Fibroblast of skin of left quadriceps (primary cell): ENCODE measurements at places on chromosomes 6 and 20.

GRCh38 chr6:1070085-1070521 is 241.8 kb upstream of the FOXQ1 start:
- no peak for DNase-seq

DNA sequence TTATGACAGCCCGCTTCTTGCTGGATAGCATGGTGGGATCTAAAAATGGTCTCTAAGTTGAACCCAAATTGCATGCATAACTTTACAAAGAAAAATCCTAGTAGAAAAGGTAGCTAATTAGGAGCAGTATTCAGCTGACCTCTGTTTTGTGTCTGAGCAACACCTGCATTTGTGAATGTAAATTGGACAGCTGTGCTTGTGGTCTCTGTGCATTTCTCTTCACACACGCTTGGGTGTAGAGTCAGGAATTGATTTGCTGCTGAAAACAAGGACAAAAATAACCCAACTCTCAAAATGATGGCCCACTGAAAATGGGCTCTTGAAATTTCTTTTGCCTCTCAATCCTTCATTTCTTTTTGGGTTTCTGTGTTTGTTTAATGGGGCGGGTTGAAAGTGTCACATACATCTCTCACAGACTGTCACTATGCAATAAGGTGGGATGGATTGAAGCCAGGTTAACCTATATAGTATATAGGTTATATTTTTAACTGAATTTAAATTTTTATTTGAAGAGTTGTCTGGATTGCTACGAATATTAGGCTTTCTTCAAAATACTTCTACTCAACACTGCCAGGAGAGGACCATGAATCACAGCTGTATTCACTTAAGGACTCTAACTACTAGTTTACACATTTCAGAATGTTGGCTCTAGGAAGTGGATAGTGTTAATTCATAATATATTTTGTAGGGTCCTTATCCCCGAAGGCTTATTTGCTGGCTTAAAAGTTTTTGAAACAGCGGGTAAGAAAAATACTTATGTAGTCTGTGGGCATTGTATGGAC is 46.5 kb downstream of the SOBP start:
- no peak for DNase-seq

DNA sequence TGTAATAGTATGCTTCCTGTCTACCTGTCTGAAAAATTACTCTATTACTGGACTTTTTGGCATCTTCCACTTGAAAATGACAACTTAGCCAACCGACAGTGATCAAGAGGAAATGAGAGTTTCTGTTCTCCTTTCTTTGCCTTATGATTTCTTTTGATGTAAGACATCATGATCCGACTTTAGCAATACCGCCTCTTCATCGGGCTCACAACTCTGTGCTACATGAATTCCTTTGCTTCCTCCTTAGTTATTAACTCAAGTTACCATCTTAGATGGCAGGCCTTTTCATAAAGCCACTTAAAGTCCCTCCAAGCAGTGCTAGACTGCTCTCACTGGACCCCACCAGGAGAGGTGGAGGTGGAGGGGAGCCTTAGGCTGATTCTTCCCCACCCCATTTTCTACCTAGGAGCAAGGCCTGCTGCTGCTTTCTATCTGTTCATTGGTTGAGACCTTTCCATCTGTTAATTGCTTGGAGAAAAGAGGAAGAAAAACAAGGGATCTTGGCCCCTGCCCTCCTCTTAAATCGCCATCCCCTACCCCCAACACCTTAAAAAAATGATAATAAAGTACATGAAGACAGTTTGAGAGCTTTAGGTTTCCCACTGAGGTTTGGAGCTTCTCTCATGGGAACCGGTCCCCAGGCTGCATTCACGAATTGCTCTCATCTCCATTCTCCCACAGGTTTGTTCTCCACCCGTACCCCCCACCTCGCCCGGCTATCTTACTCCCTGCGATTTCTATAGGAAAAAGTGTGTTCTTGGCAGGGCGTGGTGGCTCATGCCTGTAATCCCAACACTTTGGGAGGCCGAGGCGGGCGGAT is 21.6 kb upstream of the MCM3 start:
- DNase-seq, result no peak

GRCh38 chr6:138336221-138336620 is 41.5 kb upstream of the SMIM28 start:
- no peak for DNase-seq

DNA sequence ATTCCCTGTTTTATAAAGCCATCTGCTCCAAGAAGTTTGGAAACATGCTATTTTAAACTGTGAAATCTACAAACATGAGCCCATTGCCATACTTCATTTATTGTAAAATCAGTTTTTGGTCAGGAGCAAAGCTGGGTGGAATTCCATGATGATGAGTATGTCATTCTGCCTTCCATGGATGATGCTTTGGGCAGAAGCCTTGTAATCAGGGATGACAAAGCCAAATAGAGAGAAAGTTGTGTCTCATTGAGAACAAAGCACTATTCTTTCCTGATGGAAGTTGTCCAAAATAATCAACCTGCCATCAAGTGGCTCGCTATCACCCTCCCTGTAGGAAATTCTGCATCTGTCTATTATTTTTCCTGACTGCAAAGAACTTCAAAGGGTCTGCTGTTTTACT is 313.0 kb upstream of the DEFB112 start:
- DNase-seq, result no peak

DNA sequence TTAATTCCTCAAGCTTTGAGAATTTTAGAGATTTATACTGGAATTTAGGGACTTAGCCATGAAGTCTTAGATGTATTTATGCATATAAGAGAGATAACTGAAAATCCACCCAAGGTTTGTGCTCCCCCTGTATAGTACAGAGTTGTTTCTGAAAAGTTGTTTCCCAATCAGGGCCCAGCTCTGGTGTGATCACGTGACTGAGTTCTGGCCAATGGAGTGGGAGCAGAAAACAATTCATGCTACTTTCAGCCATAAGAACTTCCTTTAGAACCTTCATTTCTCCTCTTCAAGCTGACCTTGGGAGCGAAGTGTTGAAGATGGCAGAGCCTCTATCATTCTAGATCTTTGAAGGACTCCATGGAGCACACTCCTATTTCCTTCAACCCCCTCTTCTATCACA is 151.0 kb downstream of the RCAN2 start:
- DNase-seq, result no peak

- DNase-seq, result no peak
Observed at GRCh38 chr6:137218473-137218916, 690 bp downstream of the IFNGR1 start.

DNA sequence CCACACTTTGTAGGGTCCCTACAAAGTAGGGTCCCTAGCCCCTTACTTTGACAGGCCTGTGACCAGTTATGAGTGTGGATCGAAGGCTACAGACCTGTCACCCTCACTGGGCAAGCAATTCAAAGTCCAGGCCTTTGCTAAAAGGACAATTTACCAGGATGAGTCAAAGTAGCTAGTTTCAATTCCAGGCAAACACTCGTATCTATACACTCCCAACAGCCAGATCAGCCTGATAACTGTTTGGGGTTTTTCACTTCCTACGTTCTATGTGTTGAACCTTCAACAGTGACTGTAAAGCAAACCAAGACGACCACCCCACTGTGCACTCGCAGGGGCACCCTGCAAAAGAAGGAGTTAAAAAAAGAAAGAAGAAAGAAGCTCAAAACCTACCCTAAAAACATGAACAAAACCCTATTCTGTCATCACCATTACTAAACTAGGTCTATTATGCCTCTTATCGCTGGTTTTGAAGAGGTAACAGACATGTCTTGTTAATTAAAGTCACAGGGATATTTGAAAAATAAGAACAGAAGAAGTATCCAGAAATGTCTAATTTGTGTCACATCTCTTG is 3.2 kb downstream of the GFOD1 start:
- no peak for DNase-seq

DNA sequence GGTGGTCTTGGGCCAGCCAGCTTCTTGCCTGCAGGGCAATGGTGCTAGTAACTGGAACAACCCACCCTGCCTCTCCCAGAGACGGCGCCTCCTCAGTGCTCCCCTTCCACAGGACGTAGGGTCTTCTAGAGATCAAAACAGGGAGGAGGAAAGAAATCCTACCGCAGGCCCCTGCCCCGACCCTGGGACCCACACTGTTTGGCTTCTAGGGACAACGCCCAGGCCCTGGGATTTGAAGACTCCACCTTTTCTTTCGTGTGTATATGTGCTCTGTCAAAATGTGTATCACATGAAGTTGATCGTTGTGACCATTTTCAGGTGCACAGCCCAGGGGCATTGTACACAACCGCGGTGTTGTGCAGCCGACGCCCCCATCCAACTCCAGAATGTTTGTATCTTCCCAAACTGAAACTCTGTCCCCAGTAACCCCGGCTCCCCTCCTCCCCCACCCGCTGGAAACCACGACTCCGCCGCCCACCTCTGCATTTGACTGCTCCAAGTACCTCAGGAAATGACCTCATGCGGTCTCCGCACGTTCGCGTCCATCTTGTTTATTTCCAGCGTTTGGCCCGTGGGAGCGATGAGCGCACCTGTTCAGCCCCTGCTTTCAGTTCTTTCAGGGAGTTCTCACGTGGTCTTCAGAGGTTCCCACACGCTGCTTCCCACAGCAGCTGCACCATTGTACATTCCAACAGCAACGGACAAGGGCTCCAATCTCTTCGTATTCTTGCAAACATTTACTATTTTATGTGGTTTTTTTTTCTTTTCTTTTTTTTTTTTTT is 3.4 kb upstream of the BHLHE23 start:
- DNase-seq, result no peak

GRCh38 chr6:27838945-27839625 is 73.1 kb downstream of the OR2B2 start:
- no peak for DNase-seq

DNA sequence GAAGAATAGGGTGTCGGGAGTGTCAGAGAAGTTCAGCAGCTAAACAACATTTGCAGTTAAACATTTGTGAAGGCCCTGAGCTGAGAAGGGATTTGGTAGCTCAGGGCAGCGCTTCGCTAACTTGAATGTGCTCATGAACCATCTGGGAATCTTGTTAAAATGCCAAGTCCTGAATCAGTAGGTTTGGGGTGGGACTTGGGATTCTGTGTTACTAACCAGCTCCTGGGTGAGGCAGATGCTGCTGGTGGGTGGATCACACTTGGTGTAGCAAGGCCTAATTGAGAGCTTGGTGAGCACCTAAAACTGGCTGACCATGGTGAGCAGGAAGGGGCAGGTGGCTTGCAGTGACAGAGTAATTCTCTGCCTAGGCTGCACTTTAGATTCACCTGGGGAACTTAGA is 5.9 kb downstream of the PTPRA start:
- peak; percentile 69 for DNase-seq

DNA sequence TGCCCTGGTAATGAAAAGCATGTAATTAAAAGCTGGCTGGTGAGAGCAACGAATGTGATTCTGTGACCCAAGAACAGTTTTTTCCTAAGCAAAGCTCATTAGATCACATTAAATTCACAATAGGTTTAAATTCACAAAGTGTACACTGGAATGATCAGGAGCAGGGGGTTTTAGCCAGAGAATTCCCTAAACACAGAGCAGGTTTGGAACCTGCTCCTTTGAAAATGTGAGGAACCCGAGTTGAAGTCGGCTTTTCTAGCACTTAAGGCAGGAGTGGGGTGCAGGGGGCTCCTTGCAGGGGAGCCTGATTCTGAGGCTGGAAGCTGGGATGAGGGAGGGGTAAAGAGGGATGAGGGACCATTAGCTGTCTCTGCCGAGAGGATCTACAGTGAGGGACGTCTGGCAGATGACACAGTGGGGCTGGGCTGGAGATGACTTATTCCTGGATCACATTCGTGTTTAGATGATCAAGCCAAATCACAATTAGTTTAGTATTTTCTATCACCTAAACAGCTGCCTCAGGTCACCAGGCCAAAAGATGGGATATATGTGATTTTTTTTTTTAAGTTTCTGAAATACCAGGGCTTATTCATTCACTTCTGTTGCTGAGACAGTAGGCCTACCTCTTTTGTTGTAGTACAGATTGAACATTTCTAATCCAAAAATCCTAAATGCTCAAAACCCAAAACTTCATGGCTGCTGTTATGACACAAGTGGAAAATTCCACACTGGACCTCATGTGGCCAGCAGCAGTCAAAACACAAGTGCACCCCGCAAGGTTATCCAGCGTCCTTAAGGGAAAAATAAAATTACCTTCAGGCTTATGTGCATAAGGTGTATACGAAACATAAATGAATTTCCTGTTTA is 93.1 kb upstream of the HIVEP1 start:
- DNase-seq, result no peak

DNA sequence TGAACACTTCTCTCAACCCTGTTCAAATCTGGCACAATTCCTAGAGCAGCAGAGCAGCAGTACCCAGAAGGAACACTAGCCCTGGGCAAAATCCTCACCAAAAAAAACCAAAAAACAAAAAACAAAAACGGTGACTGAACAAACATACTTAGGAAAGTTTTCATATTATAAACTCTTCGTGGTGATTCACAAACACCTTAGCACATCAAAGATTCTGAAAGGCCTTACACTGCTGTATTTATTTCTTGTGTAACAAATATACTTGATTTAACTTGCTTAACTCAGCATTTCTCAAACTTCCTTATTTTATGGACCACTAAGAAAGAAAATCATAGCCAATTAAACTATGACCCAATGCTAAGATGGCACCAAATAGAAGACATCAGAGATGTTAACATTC is 57.8 kb upstream of the RREB1 start:
- no peak for DNase-seq

- DNase-seq, result peak; percentile 92
Observed at GRCh38 chr6:23414051-23414445, 712.0 kb upstream of the NRSN1 start.

GRCh38 chr6:16301511-16301910 is 63.1 kb downstream of the GMPR start:
- DNase-seq, result no peak

- DNase-seq, result no peak
Observed at GRCh38 chr6:16925461-16925860, 164.2 kb upstream of the ATXN1 start.

DNA sequence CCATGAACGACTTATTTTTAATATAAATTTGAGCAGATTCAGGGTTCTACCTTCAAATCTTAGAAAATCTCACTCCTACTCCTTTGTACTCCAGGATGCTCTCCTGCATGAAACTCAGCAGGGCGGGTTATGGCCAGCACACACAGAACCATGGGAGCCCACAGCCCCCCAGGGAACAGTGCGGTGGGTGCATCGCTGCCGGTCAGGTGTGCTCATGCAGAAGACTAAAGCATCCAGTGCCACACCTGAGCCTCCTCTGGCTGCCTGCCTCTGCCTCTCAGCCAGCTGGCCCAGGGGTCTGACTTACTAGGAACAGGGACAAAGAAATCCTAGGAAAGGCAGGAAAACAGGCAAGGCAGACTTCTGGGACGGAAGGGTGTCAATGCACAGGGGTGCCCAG is 31.8 kb downstream of the EZR start:
- no peak for DNase-seq

- peak; percentile 100 for DNase-seq
Observed at GRCh38 chr6:119541132-119541905, 191.8 kb upstream of the MAN1A1 start.

GRCh38 chr6:167476844-167477595 is 152.1 kb downstream of the TTLL2 start:
- DNase-seq, result no peak

DNA sequence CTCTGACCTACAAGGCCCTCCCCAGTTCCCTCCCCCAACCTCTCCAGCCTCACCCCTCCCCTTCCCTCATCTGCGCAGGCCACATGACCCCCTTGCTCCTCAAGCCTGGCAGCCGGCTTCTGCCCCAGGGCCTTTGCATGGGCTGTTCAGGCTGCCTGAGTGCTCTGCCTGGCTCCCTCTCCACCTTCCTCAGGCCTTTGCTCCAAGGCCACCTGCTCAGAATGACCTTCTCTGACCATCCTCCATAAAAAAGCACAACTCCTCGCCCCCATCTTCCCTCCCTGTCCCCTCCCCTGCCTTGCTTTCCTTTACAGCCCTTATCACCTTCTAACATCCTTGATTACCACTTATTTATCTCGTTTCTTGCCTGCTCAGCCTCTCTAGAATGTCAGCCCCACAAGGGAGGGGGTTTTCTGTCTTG is 38.7 kb downstream of the SPDEF start:
- no peak for DNase-seq
